NAMALWA (cell line): ENCODE measurements at places on chromosomes 11 and 22.
A peak's percentile ranks its signal among the peaks of the same experiment; 100 is the strongest.

GRCh38 chr11:117084992-117085391 lies 13.2 kb downstream of the SIK3 start:
- DNase-seq, result no peak

- no peak for DNase-seq
These were observed 30.7 kb upstream of the MUC5AC start for GRCh38 chr11:1126935-1127663.

- DNase-seq, result peak; percentile 47
These were observed 2.1 kb downstream of the WEE1 start for GRCh38 chr11:9575260-9576240.

DNA sequence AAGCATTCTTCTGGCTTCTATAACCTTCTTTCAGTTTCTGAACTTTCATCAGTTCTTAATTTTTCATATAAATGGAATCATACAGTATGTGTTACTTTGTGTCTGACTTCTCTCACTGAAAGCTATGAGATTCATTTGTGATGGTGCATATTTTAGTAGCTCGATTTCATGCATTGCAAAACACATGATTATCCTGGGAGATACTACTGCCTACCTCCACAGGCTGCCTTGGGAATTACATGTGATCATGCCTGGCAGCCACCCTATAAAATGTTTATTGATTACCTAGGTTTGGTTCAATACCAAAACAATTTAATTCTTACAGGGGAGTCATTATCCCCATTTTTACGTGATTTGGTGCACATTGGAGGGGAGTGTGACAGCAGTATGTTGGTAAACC lies 34.1 kb upstream of the PAK1 start:
- no peak for DNase-seq

GRCh38 chr11:57624864-57625263 lies 24.8 kb downstream of the YPEL4 start:
- no peak for DNase-seq

DNA sequence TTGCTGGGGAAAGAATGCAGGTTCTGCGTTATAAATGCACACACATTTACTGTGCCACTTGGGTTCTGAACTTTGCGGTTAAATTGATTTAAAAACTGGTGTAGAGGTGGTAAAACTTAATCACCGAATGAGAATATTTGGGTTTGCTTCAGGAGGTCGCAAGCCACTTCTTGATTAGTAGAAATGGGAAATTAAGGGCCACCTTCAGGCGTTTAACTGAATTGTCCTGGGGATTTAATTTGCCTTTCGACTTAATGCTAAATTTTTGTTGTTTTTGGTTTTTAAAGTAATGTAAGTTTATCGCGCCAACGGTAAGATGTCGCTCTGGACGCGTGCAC lies 459 bp upstream of the NCR3LG1 start:
- DNase-seq, result no peak

DNA sequence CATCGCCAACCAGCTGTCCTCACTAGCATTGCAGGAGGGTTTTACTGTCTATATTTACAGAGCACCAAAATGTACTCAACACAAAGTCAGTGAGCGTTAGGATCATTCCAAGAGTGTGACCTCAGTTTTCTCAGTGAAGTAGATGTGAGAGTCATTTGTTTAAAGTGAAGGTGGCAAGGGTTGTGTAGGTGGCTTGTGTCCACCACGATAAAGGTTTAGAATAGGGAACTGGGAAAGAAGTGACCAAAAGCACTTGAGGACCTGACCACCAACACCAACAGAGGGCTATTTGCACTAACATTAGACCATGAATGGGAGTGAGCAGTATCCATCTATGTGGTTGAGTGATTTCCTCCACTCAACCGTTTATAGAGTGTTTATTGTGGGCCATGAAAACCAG lies 152.5 kb upstream of the POU2AF2 start:
- DNase-seq, result no peak

DNA sequence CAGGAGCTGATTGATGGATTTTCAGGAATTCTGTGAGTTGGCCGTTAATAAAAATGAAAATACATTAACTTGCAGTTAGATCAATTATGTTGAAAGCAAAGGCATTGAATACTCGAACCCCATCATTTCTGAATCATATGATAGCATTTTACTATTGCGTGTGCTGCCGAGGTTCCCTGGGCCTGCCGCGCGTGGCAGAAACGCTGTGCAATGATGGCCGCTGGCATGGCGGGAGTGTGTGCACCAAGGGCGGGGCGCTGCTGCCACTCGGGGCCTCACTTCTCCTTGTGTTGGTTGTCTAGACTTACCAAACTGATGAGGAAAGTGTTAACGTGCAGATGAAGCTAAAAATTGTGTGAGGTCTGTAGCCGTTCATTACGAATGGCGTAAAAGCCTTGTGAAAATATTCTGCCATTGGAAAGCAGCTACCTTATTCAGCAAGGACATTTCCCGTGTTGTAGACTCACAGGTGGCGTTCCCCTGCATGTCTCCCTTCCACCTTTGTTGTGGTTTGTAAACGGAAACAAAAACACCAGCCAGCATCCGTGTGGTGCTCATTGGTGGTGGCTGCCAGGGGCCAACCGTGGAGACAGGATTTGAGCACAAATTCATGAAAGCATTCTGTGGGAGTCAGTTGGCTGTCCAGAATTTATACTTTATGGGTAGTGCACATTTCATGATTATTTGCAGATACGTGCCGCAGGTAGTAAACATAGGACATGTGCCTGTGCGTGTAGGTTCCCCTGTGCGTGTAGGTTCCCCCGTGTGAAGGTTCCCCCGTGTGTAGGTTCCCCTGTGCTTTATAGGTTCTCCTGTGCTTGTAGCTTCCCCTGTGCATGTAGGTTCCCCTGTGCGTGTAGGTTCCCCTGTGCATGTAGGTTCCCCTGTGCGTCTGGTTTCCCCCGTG lies 5.9 kb upstream of the GRAMD4 start:
- peak; percentile 74 for DNase-seq

- DNase-seq, result peak; percentile 8
These were observed 371 bp downstream of the SMCO4 start for GRCh38 chr11:93542811-93543229.

- DNase-seq, result no peak
These were observed 59.2 kb upstream of the CLPB start for GRCh38 chr11:72493426-72494108.

GRCh38 chr11:65274735-65275682 lies 13.2 kb downstream of the POLA2 start:
- DNase-seq, result peak; percentile 61

- no peak for DNase-seq
These were observed 5.7 kb upstream of the SMARCB1 start for GRCh38 chr22:23781065-23781464.

- DNase-seq, result no peak
These were observed 1177.2 kb downstream of the BRD1 start for GRCh38 chr22:48650323-48651035.

- no peak for DNase-seq
These were observed 3.7 kb upstream of the RANGAP1 start for GRCh38 chr22:41289671-41290070.

DNA sequence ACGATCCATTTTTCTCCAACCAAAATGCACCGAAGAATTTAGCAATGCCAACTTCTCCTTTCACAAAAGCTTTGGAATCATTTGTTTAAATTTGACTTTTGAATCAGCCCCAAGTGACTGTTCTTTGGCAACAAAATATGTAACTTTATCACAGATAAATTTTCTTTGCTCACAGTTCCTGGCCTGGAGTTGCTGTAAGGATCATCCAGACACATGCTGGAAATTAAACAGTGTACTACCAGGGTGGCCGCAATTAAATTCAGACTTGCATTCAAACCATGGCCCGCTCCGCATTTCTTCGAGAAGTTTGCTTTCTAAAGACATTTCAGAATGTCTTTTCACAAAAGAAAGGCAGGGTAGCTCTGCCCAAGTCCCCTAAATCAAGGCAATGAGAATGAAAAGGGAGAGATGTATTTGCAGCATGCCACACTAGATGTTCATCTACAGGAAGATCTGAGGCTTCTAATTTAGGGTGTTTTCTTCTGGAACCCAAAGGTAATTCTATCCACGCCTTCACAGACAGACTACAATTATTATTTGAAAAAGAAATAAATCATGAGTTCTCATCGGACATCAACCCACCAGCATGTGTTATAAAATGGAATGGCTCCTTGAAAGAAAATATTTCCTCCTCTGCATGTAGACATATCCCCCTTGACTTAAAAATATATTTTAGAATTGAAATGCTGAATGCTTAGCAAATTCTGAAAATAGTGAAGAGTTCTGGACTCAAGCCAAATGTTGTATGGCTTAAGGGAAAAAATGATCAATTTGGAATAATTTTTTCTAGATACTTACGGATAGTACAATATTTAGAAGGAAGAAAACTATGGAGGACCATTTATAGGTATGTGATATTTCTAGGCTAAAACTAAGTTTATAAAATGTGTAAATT lies 189.7 kb upstream of the BLID start:
- no peak for DNase-seq
